ENCODE measurements at places on chromosomes 12 and 14.

DNA sequence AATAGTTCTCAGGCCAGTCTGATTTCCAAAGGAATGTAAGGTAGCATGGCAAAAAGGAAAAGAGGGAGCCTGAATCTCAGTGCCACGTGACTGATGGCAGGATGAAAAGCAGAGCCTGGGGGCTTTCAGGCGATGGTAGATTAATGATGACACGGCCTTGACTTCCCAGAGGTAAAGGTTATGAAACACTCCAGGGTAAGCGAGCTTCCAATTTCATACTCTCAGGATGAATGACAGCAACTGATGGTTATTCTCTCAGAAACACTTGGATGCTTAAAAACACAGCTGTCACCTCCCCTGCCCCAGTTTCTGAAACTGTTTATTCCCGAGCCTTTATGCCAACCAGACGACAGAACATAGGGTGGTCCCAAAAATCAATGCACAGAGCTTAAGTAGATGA is 28.8 kb downstream of the GDF11 start:
- no peak for DNase-seq

GRCh38 chr14:36975834-36976233 is 196.6 kb downstream of the SLC25A21 start:
- DNase-seq = no peak

GRCh38 chr14:73289308-73289707 is 52.0 kb downstream of the PAPLN start:
- peak; percentile 36 for DNase-seq

DNA sequence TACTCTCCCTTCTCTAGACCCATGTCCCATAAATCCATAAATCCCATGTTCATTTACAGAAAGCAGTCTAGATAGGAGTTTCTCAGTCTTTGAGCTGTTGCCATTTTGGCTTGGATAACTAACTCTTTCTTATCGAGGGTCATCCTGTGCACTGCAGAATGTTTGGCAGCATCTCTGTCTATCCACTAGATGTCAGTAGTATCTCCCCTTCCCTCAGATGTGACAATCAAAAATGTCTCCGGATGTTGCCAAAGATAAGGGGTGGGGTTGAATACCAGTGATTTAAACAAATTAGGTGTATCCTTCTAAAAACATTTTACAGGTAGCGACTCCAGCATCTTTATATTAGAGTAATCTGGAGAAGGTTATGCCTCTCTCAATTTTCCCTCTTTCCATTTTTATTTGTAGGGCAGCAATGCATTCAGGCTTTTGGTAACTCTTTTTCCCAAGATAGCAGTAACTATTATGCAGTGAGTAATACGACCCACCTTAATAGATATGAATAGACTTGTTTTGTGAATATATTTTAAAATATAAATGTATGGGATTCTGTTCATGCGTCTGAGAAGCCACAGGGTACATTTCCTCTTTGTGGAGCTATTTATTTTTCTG is 100.7 kb downstream of the LRRK2 start:
- peak; percentile 4 for DNase-seq

DNA sequence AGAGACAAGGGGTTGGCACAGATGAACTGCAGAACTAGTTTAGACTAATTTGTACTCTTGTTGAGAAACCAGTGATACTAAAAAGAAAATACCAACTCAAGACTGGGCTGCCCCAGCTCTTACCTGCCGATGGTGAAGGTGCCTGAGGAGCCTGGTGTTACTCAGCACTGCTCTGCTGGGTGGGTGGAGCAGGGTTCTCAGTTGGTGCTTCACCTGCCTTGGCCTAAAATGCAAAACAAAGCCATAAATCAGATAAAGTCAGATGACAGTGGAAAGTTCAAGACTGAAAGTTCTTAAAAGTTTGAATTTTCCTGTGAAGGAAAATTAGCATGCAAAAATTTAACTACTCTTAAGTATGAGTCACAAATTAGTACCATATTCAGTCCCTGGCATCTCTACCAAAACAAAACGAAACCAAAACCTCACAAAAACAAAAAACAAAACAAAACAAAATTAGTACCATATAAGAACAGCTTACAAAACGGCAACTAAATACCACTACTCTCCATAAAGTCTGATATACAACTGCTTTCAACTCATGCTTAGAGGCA is 21.9 kb downstream of the YBX3 start:
- DNase-seq = no peak

- DNase-seq = no peak
Measured at GRCh38 chr12:91413581-91414546, 231.2 kb upstream of the DCN start.

DNA sequence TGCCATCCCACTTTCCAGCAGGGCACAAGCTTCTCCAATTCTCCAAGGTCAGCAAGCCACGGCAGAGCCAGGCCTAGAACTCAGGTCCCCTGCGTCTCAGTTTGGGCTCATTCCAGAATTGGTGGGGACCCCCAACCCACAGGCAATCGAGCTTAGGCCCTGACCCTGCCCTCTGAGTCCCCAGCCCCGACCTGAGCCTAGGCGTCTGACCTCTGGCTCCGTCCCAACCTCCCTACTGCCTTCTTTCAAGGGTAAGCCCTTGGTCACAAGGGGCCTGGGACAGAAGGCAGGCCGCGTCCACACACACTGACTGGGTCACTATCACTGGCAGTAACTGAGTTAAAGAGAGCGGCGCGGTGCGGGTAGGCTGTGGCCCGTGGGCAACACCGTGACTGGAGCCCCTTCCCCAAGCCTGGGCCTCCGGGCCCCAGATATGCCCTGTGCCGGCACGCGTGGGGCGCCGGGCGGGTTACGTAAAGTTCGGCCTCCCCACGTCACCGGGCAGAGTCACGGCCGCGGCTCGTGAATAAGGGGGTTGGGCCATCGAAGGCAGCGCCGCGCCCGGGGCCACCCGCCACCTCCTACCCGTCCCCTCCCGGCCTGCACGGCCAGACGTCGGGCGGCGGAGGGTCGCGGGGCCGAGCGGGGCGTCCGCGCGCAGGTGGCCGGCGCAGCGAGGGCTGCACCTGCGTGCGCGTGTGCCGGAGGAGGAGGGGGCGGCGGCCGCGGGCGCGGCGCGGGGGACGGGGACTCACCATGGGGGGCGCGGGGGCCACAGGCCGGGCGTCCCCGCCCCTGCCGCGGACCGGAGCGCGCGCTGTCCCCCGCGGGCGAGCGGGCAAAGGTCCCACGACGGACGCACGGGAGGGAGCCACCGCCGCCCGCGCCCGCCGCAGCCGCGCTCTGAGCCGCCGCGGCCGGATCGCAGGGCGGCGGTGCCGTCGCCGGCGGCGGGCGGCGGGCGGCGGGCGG is 516 bp downstream of the ANKRD9 start:
- DNase-seq = peak; percentile 60

DNA sequence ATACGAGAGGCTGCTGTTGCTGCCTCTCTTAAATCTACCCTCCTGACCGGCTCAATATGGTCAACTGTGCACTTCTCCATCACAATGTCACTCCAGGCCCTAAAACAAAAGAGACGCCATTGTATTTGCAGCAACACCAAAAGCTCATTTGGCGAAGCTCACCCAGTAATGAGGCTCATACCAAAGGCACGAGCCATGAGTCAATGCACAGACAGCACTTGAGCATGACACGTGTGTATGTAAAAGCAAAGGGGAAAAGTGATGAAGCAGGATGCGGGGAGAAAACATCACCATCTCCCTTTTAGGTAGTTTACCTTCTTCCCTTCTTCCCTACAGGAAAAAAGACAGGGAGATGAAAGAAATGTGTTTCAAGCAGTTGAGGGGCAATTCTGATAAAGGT is 150.3 kb downstream of the FOXN3 start:
- DNase-seq = no peak

DNA sequence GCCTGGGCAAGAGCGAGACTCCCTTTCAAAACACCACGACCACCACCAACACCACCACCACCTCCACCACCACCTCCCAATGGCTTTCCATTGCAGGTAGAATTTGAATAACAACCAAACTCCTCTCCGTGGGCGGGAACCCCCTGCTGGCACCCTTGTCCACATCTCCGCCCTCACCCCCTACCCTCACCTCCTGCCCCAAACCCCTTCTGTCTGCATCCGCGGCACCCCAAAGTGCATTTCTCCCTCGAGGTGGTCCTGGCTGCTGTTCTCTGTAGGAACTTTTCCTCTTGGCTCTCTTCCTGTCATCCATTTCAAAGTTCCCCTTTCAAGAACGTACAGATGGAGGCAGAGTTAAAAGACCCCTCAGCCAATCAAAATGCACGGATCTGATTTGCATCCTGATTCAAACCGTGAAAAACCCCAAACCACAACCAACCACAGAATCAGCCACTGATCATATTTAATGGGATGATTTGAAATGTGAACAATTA is 3.8 kb downstream of the SDSL start:
- no peak for DNase-seq

- DNase-seq = no peak
Measured at GRCh38 chr12:1517007-1517406, 77.4 kb downstream of the FBXL14 start.

GRCh38 chr14:80538633-80539375 is 327.5 kb upstream of the DIO2 start:
- DNase-seq = no peak

DNA sequence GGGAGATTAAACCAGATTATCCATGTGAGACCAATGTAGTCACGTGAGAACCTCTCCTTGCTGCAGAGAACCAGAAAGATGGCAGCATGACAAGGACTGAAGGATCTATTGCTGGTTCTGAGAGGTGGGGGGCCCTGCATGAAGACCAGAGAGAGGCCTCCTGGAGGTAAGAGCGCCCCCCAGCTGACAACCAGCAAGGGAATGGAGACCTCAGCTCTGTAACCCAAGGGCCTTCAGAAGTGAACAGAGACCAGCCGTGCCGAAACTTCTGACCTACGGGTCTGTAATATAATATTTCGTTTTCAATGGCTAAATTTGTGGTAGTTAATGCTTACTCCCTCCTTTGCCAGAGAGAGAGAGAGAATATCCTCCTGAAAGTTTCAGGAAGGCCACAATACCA is 524.1 kb upstream of the TBX3 start:
- DNase-seq = no peak

- DNase-seq = no peak
Measured at GRCh38 chr12:54369597-54370131, 5.4 kb upstream of the GPR84 start.

DNA sequence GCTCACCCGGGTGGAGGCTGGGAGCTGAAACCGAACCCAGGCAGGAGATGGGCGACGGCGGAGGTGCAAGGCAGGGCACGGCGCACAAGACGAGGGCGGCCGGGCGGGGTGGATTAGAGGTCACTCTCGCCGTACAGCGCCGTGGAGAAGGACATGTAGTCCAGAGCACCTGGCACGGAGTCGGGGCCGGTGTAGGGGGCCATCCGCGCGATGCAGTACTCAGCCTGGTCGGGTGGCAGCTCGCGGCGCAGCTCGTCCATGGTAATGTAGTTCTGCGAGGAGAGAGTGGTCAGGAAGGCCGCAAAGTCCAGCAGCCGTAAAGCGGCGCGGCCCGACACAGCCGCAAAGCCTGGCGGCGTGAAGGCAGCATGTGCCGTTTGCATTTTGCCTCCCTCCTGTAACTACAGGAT is 81.9 kb upstream of the ZFP36L1 start:
- DNase-seq = no peak

GRCh38 chr14:35346738-35347322 is 54.6 kb downstream of the PSMA6 start:
- DNase-seq = no peak

DNA sequence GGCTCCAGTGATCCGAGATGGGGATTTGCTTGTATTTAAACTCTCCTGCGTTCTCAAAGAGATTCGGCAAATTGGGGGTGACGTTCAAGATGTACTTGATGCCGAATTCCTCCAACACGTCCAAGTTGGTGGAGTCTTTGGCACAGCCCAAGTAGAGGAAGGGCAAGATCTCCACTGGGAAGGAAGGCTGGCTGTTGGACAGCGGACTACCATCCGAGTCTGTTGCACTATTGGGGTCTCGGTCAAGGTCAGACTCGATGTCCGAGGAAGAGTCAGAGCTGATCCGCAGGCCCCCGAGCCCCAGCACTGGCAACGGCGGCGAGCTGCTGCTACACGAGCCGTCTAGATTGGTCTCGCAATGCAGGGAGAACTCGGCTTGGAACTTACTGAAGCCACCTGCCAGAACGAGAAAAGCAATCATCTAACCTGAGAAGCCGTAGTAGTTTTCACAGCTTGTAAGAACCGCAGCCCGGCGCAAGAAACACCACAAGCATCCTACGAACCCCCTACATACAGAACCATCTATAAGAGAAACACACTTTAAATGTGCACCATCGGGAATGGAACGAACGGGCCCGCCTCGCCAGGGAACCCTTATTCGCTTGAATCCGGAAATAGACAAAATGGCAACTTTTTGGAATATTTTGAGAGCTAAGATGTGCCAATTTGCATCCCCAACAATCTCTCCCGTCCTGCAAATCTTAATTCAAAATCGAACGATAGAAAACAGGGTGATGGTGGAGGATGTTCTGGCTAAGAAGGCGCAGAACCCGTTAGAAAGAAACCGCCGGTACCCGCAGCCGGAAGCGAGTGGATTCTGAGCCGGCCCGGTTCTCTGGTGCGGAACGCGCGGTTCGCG is 1.4 kb downstream of the DUSP6 start:
- no peak for DNase-seq

GRCh38 chr14:99595034-99595433 is 9.0 kb downstream of the CCDC85C start:
- no peak for DNase-seq

DNA sequence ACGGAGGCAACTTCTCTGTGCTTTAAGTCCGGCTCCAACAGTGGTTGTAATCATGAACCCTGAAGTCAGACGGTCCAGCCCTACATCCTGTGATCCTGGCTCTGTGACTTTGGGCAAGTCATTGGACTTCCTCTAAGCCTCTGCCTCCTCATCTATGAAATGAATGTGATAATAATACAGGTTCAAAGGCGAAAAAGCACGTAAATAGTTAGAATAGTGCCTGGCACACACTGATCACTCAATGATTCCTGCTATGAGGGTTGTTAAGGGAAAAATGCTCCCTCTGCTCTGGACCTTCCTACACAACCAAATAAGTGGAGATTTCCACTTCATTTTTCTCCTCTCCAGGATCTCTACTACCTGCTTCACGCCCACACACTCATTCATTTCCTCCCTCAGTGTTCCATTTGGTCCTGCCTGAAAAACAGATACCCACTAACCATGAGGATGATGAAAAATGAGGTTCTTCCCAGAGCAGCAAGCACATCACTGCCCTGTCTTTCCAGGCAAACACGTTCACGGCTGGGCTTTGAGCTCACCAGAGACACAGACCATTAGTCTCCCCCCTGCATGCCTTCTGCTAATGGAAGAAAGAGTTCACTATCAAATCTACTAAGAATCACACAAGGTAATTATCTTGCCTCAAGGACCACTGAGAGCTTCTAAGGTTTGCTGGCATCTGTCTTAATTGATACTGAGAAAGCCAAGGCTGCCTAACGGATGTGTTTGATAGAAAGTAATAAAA is 13.2 kb downstream of the NUAK1 start:
- DNase-seq = no peak

- DNase-seq = no peak
Measured at GRCh38 chr14:76564471-76565422, 188.8 kb downstream of the ESRRB start.

GRCh38 chr14:67764496-67764895 is 51.9 kb downstream of the ZFYVE26 start:
- no peak for DNase-seq

All from inflammatory macrophage (primary cell).